AG08395 (cell line): ENCODE measurements at places on chromosomes 3 and 15.
A peak's percentile ranks its signal among the peaks of the same experiment; 100 is the strongest.

- DNase-seq: no peak
These were observed 282.5 kb downstream of the ULK4 start for GRCh38 chr3:41679374-41679773.

GRCh38 chr3:130509008-130509407 is 8.0 kb upstream of the COL6A6 start:
- peak; percentile 35 for DNase-seq

GRCh38 chr3:55158345-55158744 is 230.5 kb upstream of the LRTM1 start:
- no peak for DNase-seq

- no peak for DNase-seq
These were observed 216.9 kb downstream of the LRTM1 start for GRCh38 chr3:54710954-54711353.

- DNase-seq: no peak
These were observed 69.4 kb downstream of the B3GALNT1 start for GRCh38 chr3:161035711-161036110.

DNA sequence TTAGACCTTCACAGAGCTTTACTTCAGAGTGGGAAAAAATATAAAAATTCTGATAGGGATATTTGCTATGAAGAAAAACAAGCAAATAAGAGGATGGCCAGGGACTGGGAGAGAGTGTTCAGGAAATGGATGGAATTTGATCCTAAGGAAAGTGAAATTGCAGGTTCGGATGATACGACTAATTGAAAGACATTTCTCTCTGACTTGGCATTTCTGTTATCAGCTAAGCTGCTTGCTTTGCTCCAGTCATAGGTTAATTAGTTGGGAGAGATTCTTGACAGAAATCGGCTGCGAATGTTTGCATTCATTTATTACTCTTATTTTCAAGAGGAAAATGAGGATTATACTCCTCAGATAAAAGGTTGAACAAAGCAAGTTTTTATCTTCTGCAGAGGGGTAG is 808.7 kb upstream of the NECTIN3 start:
- no peak for DNase-seq

DNA sequence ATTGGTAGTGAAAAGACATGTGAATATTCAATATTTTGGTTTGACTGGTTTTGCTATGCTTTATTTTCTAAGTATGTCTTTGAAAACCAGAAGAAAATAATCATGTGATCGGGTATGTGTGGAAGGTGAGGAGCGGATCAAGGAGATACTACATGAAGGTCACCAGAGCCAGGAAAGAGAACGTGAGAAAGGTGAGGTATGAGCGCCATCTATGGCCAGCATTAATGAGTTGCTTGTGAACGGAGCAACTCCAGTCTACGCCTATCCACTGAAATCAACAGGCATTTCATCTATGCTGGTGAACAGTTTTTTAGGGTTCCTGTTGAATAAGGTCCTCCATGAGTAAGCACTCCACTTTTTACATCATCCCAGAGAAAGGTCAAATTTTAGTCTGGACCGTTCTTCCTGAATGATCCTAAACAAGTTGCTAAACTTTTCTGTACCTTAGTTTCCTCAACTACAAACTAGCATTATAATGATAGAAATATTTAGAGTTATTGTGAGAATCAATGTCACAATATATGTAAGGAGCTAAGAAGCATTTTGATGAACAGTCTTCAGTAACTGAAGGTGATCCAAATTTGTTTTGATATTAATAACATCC is 1435.2 kb upstream of the CADM2 start:
- DNase-seq: no peak

- no peak for DNase-seq
These were observed 127.4 kb downstream of the WDR76 start for GRCh38 chr15:43954181-43954621.

DNA sequence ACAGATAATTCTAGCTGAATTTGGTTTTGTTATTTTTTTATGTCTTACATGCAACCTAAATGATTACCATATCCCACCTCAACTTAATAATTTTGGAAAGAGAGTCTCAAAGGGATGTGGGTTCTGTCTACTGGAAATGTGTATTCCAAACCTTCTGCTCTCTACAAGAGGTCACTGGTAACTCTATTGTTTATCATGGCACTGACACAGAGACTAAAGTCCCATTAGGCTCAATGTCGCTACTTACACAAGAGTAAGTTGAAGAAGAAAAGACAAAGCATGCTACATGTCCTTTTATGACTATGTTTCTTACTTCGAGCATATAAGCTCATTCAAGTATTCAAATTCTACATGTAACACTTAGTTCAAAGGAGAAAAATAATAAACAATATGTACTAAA is 460.3 kb upstream of the EPHA6 start:
- DNase-seq: no peak

DNA sequence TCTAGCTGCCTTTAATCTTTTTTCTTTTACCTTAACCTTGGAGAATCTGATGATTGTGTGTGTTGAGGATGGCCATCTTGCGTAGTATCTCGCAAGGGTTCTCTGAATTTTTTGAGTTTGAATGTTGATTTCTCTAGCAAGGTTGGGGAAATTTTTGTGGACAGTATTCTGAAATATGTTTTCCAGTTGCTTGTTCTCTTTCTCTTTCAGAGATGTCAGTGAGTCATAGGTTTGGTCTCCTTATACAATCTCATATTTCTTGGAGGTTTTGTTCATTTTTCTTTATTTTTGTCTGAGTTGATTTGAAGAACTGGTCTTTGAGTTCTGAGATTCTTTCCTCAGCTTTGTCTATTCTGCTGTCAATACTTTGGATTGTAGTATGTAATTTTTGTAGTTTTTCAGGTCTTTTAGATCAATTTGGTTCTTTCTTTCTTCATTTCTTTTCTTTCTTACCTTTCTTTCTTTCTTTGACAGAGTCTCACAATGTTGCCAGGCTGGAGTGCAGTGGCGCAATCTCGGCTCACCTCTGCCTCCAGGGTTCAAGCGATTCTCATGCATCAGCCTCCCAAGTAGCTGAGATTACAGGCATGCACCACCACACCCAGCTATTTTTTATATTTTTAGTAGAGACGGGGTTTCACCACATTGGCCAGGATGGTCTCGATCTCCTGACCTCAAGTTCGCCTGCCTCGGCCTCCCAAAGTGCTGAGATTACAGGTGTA is 366.4 kb upstream of the RASGRP1 start:
- DNase-seq: peak; percentile 19

DNA sequence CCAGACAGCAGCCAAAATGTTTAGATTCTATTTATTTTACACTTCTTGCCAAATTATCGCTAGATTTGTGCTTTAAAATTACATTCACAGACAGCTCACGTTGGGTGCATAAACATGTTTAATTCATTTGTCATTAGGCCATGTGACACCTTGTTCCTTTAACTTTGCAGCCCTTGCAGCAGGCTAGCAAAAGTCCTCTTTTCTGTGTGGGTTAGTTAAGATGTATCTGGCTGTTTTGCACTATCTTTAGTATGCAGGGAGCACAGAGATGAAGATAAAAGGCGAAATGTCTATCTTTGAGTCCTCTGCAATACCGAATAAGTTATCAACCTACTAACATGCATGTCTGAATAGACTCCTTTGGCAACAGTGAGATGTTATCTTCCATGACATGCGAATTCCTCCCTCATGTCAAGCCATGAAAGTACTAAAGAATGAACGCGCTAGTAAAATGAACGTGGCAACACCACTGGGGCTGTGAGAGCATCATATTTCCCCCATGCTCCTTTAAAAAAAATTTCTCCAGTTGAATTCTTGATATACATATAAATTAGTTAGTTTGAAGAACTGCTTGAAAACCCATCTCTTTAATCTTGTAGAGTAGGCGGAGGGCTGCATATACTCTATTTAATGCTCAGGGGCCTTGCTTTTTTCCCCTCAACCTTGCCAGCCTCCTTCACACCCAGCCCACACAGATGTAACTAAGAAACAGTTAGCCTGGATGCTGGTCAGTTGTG is 620.4 kb upstream of the NR2F2 start:
- DNase-seq: no peak

GRCh38 chr3:71753701-71754609 is at the start of gene GPR27:
GPR27 (plus strand) TSS chr3:71753855; CDS start chr3:71754050, 195 bp downstream.
- peak; percentile 40 for DNase-seq

DNA sequence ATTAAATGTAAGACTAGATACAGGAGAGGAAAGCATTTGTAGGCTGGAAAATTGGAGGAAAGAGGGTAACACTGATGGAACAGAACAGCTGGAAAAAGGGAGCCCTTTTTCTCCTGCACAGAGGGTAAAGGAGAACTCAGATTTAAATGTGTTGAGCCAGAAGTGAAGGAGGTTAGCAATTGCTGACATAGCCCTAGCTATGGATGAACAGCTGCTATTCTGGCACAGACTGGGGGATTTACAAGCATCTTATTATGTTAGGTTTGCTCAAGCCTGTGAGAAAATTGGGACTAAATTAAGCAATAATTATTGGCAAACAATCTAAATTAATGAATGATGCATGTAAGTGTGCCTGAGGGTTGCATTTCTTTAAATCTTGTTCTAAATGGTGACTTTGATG is 40.6 kb upstream of the PRR20G start:
- DNase-seq: no peak

- DNase-seq: no peak
These were observed 58.0 kb downstream of the PLD1 start for GRCh38 chr3:171752329-171752728.

DNA sequence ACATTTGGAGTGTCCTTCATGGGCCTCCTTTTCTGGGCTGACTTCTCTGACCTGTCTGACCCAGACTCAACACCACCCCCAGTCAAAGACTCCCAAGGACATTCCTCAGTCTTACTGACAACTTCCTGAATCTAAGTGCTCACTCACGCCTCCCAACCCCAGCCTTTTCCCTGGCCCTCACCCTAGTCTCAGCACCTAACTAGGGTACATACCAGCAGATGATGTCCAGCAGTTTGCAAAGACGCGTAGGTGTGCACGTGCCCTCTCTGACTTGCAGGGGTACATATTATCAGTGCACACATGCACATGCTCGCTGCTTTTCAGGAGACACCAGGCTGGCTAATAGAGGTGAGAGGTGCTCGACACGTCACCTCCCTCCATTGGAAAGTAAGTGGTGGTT is 38.7 kb upstream of the SLCO2A1 start:
- no peak for DNase-seq

GRCh38 chr3:105606016-105606415 is 239.3 kb downstream of the ALCAM start:
- peak; percentile 21 for DNase-seq

DNA sequence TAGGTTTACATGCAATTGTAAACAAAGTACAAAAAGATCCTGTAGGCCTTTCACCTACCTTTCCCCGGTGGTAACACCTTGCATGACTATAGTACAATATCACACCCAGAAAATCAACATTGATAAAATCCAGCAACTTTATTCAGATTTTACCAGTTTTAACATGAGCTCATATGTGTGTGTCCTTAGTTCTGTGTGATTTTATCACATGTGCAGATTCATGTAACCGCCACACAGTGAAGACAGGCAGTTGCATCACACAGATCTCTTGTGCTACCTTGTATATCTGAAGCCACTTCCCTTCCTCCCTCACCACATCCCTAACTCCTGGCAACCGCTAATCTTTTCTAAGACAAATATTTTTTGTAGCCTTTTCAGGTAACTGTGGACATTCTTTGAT is 183.5 kb upstream of the C2CD4B start:
- no peak for DNase-seq

GRCh38 chr3:47634996-47635395 is 56.3 kb upstream of the CSPG5 start:
- DNase-seq: no peak

- no peak for DNase-seq
These were observed 99.8 kb downstream of the NSUN3 start for GRCh38 chr3:94162700-94163099.

DNA sequence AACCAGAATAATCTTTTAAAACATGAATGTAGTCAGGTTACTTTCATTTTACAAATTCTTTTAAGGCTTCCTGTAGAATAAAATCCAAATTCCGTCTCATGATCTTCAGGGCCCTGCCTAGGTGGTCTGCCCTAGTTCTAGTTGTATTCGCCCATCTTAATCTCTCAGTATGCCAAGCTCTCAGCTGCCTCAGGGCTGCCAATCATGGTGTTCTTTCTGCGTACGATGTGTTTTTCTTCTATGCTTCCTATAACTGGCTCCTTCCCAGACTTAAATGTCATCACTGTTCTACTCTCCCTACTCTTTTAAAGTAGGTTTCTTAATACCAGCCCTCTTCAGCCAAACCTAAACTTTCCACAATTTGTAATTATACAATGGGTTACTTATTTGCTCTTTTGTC is 107.4 kb downstream of the GREM1 start:
- DNase-seq: no peak

GRCh38 chr3:114848643-114849350 is 298.3 kb downstream of the ZBTB20 start:
- DNase-seq: no peak

- peak; percentile 82 for DNase-seq
These were observed 37.5 kb upstream of the STIMATE start for GRCh38 chr3:52934630-52935530.

DNA sequence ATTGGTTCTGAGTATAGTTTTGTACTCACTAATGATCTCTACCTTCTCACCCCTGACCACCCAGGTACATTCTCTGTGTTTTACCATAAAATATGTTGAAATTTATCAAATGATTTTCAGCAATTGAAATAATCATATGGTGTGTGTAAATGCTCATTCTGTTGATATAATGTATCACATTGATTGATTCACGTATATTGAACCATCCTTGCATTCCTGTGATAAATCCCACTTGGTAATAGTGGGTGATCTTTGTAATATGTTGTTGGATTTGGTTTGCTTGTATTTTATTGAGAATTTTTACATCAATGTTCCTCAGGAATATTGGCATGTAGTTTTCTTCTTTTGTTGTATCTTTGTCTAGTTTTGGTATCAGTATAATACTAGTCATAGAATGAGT is 1497.6 kb downstream of the OTOL1 start:
- DNase-seq: no peak

GRCh38 chr3:16400106-16400931 is 113.2 kb downstream of the RFTN1 start:
- DNase-seq: no peak

DNA sequence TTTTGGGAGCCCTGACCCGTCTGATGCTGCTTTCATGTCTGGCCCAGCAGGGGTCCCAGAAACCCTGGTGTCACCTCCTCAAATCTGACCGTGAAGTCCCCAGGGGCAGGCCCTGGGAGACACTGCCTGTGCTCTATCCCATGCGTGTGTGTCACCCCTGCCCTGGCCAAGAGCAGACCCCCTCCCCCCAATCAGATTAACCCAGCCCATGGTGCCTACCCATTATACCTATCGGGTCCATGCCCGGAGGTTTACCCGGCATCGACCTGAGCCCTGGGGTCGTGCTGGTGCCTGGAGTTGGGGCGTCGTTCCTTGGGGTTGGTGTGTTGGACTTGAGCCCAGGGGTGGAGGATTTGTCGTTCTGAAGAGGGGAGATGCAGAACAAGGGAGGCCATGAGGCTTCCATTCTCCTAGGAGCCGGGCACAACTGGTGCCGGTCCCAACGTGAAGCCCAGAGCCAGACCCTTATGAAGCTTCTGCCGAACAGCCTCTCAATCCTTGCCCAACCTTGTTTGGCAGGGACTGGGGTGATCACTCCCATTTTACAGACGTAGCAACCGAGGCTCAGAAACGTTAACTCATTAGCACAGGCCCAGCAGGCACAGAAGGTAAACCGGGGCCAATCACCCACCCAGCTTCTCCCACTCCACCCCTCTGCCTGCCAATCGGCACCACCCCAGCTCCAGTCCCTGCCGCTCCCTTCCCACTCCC is 39.6 kb downstream of the TLE3 start:
- DNase-seq: no peak

- DNase-seq: no peak
These were observed 65.6 kb downstream of the NIPA2 start for GRCh38 chr15:22903961-22904534.

- no peak for DNase-seq
These were observed 137.3 kb upstream of the CNTN3 start for GRCh38 chr3:74751775-74752174.

GRCh38 chr15:77859491-77860060 is 217.9 kb downstream of the TBC1D2B start:
- DNase-seq: no peak
